ENCODE measurements at places on chromosomes 6 and 20.

GRCh38 chr20:35049776-35050352, 42.7 kb downstream of the TRPC4AP start:
- no peak overlapping the region for H3K27ac ChIP-seq
- no peaks in the 10 kb centered on the region for H3K4me1 ChIP-seq
- H3K4me3 ChIP-seq = no peak overlapping the region

- no peaks in the 10 kb centered on the region for H3K4me1 ChIP-seq
- no peak overlapping the region for H3K27ac ChIP-seq
- no peak overlapping the region for H3K4me3 ChIP-seq
- peaks cover 4% of the 10 kb centered on the region for H3K36me3 ChIP-seq
- H3K27me3 ChIP-seq = no peaks in the 10 kb centered on the region
- no peak for DNase-seq
Observed at GRCh38 chr6:169536446-169537170, 165.2 kb downstream of the WDR27 start.

DNA sequence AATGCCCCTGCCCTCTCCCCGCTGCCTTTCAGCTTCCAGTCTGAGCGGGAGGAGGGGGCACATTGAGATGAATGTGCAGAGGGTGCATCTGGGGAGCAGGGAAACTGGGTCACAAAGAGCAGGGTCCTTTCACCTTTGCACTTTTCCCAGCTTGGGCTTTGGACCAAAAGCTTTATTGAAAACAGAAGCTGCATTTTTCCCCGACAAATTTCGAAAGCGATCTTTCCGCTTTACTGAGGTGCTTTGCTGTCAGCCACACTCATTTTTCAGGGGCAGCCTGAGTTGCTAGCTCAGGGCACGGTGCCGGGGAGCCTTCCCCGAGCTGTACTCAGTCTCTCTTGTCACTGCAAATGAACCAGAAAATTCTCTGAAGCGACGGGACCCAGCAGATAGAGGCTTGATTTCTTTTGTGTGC, 283.7 kb upstream of the SOX4 start:
- H3K4me3 ChIP-seq = no peak overlapping the region
- H3K4me1 ChIP-seq = no peaks in the 10 kb centered on the region
- H3K36me3 ChIP-seq = no peaks in the 10 kb centered on the region

- peaks cover 6% of the 10 kb centered on the region for H3K4me1 ChIP-seq
- H3K36me3 ChIP-seq = no peaks in the 10 kb centered on the region
- peaks cover 4% of the 10 kb centered on the region for H3K27me3 ChIP-seq
- H3K4me3 ChIP-seq = no peak overlapping the region
Observed at GRCh38 chr6:47655719-47656595, 42.4 kb upstream of the ADGRF4 start.

- DNase-seq = no peak
- H3K27me3 ChIP-seq = peaks cover 65% of the 10 kb centered on the region
- H3K36me3 ChIP-seq = no peaks in the 10 kb centered on the region
- H3K27ac ChIP-seq = no peak overlapping the region
- no peak overlapping the region for H3K4me3 ChIP-seq
- peaks cover 7% of the 10 kb centered on the region for H3K4me1 ChIP-seq
Observed at GRCh38 chr6:28816909-28817807, 106.6 kb downstream of the TRIM27 start.

GRCh38 chr20:1669304-1669703, 11.7 kb upstream of the SIRPG start:
- H3K27me3 ChIP-seq = no peaks in the 10 kb centered on the region
- H3K4me3 ChIP-seq = no peak overlapping the region
- peaks cover 82% of the 10 kb centered on the region for H3K4me1 ChIP-seq
- no peaks in the 10 kb centered on the region for H3K36me3 ChIP-seq
- no peak for DNase-seq

- no peak overlapping the region for H3K27ac ChIP-seq
- peak; percentile 30 for DNase-seq
- H3K4me3 ChIP-seq = peak overlapping the region; percentile 56
- H3K27me3 ChIP-seq = peaks cover 21% of the 10 kb centered on the region
- no peaks in the 10 kb centered on the region for H3K36me3 ChIP-seq
Observed at GRCh38 chr6:127516662-127517273, 2.4 kb downstream of the MTCL3 start.

DNA sequence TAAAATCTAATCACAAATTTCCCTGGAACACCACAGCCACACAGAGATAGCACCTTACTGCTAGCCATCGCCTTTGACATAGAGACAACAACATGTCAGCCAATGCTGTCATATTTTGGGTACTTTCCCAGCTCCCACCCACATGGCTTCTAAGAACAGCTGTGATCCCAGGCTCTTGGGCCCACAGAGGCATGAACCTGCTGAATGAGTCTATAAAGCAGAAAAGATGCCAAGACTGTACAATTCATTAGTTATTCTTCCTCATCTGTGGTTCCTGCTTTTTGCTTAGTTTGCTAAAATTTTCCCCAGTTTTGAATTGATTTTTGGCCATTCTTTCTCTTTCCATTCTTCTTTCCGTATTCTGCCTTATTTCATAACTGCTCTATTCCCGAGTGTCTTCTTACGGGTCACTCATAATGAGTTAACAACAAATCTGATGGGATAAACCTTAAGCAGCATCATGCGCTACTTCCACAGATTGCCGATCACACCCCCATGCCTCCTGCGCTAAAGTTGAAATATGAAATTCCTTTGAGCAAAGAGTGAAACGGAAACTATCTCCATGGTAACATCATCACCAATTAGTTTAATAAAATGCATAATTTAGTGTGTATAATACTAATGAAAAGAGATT, 327.3 kb upstream of the HSF2 start:
- DNase-seq = no peak
- no peaks in the 10 kb centered on the region for H3K36me3 ChIP-seq
- H3K27ac ChIP-seq = no peak overlapping the region
- no peak overlapping the region for H3K4me3 ChIP-seq
- H3K27me3 ChIP-seq = no peaks in the 10 kb centered on the region

DNA sequence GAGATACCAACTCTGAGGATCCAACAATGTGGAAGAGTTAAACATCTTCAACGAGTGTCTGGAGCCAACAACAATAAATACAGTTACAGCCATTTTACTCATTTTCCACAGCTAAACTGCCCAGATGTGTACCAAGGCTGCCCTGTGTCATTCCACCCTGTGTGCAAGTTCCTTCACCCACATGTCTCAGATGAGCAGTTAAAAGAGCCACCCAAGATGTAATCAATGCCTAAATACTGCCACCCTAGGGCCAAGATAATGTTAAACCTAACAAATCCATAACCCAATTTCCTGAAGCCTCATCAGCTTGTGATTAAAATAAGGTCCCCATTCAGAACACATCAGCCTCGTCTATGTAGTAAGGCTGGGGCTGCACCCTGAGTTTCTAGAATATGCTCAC, 59.9 kb downstream of the GMDS start:
- H3K4me1 ChIP-seq = no peaks in the 10 kb centered on the region
- no peak overlapping the region for H3K4me3 ChIP-seq
- DNase-seq = no peak
- H3K27ac ChIP-seq = no peak overlapping the region
- H3K36me3 ChIP-seq = no peaks in the 10 kb centered on the region

- no peaks in the 10 kb centered on the region for H3K27me3 ChIP-seq
- DNase-seq = no peak
- H3K4me1 ChIP-seq = no peaks in the 10 kb centered on the region
Observed at GRCh38 chr6:23637296-23637695, 488.7 kb upstream of the NRSN1 start.

DNA sequence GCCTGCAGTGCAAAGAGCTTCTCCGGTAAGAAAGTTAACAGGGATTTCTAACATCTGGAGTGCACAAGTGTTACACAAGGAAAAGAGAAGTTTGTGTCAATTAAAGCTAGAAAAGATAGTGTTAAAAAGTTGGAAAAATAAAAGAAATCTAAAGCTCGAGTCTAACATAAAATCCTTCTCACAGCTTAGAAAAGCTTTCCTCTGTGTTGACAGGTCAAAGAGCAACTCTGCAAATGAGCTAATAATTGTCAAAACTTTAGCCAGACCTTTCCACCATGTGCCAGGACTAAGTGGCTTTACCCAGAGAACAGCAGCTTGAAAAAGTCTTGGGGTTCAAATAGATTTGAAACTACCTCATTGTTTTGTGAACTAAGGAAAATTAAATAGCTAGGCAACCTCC, 14.8 kb downstream of the PTPRK start:
- no peaks in the 10 kb centered on the region for H3K4me1 ChIP-seq
- no peaks in the 10 kb centered on the region for H3K36me3 ChIP-seq
- no peak overlapping the region for H3K27ac ChIP-seq

- H3K4me3 ChIP-seq = no peak overlapping the region
- H3K27me3 ChIP-seq = no peaks in the 10 kb centered on the region
- DNase-seq = peak; percentile 48
- no peaks in the 10 kb centered on the region for H3K36me3 ChIP-seq
- H3K4me1 ChIP-seq = no peaks in the 10 kb centered on the region
- peak overlapping the region; percentile 37 for H3K27ac ChIP-seq
Observed at GRCh38 chr6:87742106-87742505, 40.1 kb upstream of the AKIRIN2 start.

DNA sequence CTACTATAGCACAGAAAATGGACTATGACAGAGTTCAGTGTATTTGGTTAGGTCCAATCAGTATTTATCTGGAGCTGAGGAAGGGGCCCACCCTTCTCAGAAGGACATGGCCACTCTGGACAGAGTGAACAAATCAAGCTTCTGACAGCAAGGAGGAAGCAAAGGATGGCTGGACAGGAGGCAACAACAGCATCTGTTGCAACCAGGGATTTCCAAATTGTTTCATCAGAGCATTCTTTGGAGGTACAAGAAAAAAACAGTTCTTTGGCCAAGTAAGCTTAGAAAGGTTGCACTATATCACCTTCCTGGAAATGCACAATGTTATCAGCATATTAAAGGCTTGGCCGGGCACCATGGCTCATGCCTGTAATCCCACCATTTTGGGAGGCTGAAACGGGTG, 118.7 kb upstream of the SLC22A16 start:
- H3K36me3 ChIP-seq = no peaks in the 10 kb centered on the region
- H3K27me3 ChIP-seq = no peaks in the 10 kb centered on the region
- H3K27ac ChIP-seq = no peak overlapping the region
- no peaks in the 10 kb centered on the region for H3K4me1 ChIP-seq
- no peak for DNase-seq
- no peak overlapping the region for H3K4me3 ChIP-seq

DNA sequence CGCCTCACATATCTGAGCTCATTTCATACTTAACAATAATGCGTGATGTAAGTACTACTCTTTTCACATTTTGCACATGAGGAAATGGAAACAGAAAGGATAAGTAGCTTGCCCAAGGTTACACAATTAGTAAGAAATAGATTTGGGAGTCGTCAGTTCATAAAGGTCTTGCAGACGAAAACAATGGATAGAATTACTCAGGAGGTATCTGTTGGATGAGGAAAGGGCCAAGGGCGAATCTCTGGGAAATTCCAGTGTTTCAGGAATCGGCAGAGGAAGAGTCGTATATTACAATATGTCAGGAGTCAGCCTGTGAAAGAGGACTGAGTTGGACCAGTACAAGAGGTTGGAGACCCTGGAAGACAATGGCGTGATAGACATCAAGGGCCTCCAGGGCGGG, 12.8 kb upstream of the EDN1 start:
- H3K4me1 ChIP-seq = no peaks in the 10 kb centered on the region
- no peaks in the 10 kb centered on the region for H3K36me3 ChIP-seq
- no peak overlapping the region for H3K27ac ChIP-seq
- no peak overlapping the region for H3K4me3 ChIP-seq

DNA sequence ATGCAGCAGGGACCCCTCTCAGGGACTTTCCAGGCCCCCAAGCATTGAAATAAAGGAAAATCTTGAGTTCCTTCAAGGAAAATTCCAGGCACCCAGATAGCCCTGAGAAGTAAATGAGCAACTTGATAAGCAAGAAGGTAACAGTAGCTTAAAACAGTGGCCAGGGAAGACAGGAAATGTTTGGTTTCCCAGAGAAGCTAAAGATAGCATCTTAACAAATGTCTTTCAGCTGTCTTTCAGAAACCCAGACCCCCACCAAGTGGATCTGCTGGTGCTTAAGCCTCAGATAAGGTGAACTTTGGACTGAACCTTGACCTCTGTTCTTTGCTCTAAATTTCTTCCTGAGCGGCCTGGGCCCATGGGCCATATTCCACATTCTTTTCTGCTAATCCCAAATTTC, 117.8 kb upstream of the CST7 start:
- H3K27me3 ChIP-seq = no peaks in the 10 kb centered on the region
- no peak for DNase-seq
- H3K36me3 ChIP-seq = no peaks in the 10 kb centered on the region
- no peaks in the 10 kb centered on the region for H3K4me1 ChIP-seq

DNA sequence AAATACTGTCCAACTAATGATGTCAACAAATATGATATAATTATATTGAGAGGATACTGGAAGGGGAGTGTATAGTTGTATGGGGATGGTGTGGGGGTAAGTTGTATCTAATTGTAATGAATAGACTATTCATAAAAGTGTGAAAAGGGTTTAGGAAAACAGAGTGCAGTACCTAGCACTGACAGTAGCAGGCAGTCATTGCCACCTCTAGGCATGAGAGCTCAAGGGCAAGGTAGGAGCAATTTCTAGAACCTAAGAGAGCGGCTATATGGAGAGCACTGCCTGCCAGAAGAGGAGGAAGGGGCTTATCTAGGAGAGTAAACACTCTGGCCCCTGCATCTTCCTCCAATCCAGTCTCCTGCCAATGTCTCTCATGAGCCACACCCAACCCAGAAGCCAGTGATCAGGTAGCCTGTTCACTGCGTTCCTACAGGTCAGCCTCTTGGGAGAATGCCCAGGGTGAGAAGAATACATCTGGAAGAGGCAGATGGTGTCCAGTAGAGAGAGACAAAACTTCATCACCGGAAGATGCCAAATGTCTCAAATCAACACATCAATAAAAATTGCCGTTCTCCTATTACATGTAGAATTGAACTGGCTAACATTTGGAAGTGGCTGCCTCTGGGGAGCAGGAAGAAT, 200.0 kb downstream of the LY86 start:
- no peaks in the 10 kb centered on the region for H3K36me3 ChIP-seq
- H3K4me3 ChIP-seq = no peak overlapping the region
- no peak overlapping the region for H3K27ac ChIP-seq

GRCh38 chr20:62623488-62624324, 18.6 kb upstream of the SLCO4A1 start:
- H3K27ac ChIP-seq = peak overlapping the region; percentile 35
- H3K27me3 ChIP-seq = peaks cover 7% of the 10 kb centered on the region
- no peaks in the 10 kb centered on the region for H3K36me3 ChIP-seq
- peaks cover 30% of the 10 kb centered on the region for H3K4me1 ChIP-seq
- H3K4me3 ChIP-seq = peak overlapping the region; percentile 19

- no peak overlapping the region for H3K4me3 ChIP-seq
- no peaks in the 10 kb centered on the region for H3K27me3 ChIP-seq
- no peaks in the 10 kb centered on the region for H3K36me3 ChIP-seq
- no peaks in the 10 kb centered on the region for H3K4me1 ChIP-seq
- DNase-seq = no peak
Observed at GRCh38 chr6:128422871-128423270, 97.5 kb downstream of the PTPRK start.

DNA sequence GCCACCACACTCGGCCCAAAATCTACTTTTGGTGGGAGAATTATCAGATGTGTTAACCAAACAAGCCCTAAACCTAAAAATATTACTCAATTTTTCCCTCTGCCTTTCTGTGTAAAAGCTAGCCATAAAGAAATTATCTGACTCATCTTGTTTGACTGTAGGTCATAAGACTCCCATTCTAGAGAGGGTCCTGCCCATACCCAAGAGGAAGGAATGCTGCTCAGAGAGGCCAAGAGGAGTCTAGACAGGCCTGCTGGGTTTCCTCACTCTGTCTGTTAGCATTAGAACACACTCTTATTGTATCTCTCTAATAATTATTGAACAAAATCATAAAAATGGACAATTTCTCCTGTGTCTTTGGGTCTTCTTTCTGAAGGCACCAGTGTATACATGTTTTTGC, 26.1 kb downstream of the C6orf141 start:
- no peak overlapping the region for H3K27ac ChIP-seq
- H3K4me1 ChIP-seq = no peaks in the 10 kb centered on the region
- H3K36me3 ChIP-seq = no peaks in the 10 kb centered on the region
- H3K4me3 ChIP-seq = no peak overlapping the region

Data from T-cell (primary cell).